ENCODE measurements at places on chromosomes 16 and 17. TPM values are rescaled to one million over a fixed set of nuclear protein-coding genes. Genes with fewer than 3 reads are reported as not detected.
A peak's percentile ranks its signal among the peaks of the same experiment; 100 is the strongest.

The DNAAF1 gene
- 0.25 TPM for total RNA-seq

The OTOP3 gene
- total RNA-seq = not detected

The DOC2B gene
- total RNA-seq = not detected

DNA sequence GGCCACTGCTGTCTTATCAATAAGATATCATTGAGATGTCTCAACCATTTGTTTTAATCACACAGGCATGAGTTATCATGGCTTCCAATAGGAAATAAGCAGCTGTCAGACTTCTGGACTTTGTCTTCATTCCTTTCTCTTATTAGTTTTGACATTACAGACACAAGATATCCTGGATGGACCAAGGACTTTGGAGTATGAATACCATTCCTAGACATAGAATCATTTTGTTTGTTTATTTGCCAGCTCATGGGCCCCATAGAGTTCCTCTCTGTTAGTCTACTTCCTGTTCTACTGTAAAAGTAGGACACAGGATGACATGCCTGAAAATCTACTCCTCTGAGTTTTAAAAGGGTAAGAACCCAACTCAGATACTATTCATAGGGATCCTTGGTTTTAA lies 77.7 kb upstream of the KCNJ16 start:
- no peak for DNase-seq

GRCh38 chr16:48611329-48612137 lies 1.6 kb upstream of the N4BP1 start:
- peak; percentile 88 for DNase-seq
